Activated CD8-positive, alpha-beta memory T cell treated with anti-CD3 and anti-CD28 coated beads for 4 hours (primary cell): ENCODE measurements at places on chromosomes 5 and 9.

DNA sequence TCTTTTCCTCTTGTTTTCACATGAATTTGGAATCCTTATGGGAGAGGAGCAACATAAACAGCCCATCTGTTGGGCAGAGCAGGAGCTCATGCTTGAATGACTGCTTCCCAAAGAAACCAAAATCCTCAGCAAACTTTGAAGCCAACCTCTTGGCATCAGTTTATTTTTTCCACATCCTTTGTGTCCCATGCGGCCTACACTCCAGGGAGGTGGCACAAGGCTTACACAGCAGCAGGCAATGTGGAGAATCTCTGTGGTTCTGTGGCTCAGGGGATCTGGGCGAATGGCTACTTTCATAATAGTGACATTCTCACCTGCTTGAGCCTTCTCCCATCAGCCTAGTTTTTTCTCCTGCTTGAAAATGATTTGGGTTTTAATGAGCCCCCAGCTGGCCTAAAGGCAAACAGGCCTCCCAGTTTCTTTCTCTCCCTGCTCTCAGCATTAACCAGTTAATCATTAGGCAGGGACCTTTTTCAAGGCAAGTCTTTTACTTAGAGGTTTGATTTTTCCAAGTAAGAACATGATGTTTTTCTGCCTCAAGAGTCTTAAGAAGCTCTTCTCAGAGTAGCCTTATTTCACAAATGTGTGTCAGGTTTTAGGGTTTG is 370.3 kb downstream of the ARHGEF28 start:
- no peak for DNase-seq

GRCh38 chr9:105842023-105842644 is 147.8 kb downstream of the TMEM38B start:
- no peak for DNase-seq

- peak; percentile 78 for DNase-seq
Observed at GRCh38 chr9:133144142-133144903, 19.4 kb downstream of the GBGT1 start.

DNA sequence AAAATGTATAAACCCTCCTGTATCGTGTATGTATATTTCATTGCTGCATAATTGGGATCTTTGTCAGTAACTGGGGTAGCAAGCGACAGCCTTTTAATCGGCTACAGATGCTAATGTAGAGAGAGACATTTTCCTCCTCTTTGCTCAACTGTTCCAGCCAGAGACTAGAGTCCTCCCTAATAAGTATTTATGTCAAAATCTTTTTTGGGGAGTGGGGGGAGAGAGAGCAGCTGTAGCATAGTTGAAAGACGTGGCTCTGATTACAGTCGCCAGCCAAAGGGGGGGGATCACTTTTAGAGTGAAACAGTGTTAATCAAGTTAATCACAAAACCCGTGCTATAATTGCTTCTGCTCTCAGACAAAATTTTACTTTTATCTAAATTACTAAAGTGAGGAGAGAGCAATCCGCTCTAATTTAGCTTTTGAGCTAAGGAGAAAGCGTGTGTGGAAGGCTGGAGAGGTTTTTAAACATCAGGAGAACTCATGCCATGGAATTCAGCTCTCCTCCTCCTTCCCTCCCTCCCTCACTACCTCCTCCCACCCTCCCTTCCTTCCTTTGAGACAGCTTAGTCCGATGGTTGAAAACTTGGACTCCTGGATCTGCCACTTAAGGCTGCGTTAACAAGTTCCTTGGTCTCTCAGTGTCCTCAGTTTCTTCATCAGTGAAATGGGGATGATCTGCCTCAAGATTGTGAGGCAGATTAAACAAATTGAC is 87.3 kb upstream of the ZNF618 start:
- no peak for DNase-seq

GRCh38 chr5:56588636-56589480 is 226.5 kb upstream of the MAP3K1 start:
- DNase-seq: no peak
